ENCODE measurements at places on chromosomes 5 and 9.

GRCh38 chr5:55160493-55161209 lies 680 bp downstream of the GPX8 start:
- DNase-seq = no peak

DNA sequence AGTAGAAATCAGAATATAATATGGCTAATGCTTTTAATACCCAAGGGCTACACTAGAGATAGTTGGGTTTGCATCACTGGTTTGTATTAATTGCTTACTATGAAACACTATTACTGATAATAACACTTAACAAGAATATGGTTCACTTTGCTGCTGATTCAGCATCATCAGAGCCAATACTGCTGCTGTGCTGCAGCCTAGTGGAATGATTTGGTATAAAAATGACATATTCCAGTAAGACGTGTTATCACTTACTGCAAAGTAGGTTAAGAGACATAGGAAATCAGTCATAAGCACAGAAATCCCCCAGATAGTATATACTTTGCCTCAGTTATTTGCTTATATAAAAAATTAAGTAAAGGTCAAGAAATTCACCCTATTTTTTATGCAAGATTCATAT lies 2.8 kb downstream of the CDH10 start:
- no peak for DNase-seq

GRCh38 chr5:74384851-74385250 lies 255.7 kb downstream of the ENC1 start:
- DNase-seq = no peak

GRCh38 chr5:57327561-57328367 lies 153.9 kb downstream of the GPBP1 start:
- no peak for DNase-seq

DNA sequence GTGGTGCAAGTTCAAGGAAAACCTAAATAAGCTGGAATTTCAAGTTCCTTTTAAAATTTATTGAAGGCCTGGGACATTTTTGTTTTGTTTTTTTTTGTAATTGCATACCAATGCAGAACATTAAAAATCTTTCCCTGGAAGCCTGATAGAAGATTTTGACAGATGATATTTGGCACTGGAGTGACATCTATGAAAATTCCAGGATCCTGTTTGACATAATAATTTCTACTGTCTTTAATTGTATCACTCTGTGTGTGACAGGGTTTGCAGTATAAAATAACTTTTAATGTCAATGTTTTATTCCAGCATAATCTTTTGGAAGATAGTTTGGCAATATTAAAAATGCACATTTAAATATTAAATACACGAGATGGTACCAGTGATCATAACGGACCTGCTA lies 514.2 kb upstream of the ACO1 start:
- no peak for DNase-seq

- DNase-seq = no peak
Observed at GRCh38 chr5:30505014-30505886, 688.2 kb upstream of the CDH6 start.

- no peak for DNase-seq
Observed at GRCh38 chr9:110886832-110887231, 151.4 kb downstream of the LPAR1 start.

- DNase-seq = no peak
Observed at GRCh38 chr5:76269259-76269931, 133.7 kb upstream of the IQGAP2 start.

GRCh38 chr5:153659039-153659736 lies 168.7 kb downstream of the GRIA1 start:
- DNase-seq = no peak

DNA sequence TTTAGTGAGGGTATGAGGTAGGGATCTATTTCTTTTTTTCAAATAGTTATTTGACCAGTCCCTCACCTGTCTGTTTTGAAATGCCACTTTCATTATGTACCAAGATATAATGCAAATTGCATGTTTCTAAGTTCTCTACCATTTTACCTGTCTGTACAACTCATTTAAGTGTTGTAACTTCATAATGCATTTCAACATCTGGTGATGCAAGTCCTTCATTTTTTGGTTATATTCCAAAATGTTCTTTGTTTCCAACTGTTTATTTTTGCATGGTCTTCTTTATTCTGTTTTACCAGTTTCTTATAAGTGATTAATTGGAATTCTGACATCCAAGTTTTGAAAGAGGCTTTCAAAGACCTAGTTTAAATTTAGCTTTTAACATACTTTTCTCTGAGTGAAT lies 26.8 kb downstream of the TDRD7 start:
- DNase-seq = no peak

DNA sequence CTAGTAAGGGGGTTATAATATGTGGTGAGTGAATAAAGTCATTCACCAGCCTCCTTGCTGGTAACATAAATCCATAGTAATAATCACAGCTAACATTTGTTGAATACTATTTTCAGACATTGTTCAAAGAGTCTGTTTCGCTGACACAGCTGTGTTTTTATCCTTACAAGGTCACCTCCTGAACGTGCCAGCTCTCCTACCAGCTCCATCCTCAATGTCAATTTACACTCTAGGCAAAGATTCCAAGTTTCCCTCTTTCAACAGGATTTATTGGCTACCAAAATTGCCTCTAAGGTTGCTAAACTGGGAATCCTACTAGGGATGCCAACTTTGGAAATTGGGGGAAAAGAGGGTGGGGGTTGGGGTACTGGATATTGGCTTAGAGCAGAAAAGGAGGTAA lies 30.7 kb upstream of the SMC5 start:
- no peak for DNase-seq

- DNase-seq = no peak
Observed at GRCh38 chr5:169127431-169127830, 173.5 kb downstream of the SLIT3 start.

GRCh38 chr5:175377816-175378215 lies 66.2 kb downstream of the DRD1 start:
- no peak for DNase-seq

DNA sequence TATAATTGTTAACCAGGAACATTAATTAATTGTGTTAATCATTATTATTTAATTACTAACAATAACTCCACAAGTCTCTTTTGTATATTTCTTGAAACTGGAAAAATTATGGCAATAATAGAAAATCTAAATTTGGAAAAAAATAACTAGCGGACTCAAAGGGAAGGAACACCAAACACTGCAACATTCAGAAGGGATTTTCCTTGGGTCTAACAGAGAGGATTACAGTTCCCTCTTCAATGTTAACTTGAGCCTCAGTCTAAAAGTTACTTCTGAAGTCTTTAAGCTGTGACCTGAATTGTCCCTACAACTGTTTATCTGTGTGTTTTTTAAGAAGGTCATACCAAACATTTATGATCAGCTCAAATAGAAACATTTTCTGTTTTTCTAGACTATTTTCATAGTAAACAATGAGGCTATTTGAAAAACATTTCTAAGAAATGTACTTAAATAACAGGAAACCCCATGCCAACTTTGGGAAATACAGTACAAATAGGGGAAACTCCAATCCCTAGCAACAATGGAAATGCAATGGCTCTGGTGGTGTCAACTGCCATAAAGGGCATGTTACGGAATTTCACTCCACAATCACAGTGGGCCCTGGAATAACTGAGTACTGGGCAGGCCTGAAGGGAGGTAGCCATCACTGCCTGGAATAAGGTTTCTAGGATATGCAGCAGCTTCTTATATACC lies 61.2 kb downstream of the MCTP1 start:
- DNase-seq = no peak

DNA sequence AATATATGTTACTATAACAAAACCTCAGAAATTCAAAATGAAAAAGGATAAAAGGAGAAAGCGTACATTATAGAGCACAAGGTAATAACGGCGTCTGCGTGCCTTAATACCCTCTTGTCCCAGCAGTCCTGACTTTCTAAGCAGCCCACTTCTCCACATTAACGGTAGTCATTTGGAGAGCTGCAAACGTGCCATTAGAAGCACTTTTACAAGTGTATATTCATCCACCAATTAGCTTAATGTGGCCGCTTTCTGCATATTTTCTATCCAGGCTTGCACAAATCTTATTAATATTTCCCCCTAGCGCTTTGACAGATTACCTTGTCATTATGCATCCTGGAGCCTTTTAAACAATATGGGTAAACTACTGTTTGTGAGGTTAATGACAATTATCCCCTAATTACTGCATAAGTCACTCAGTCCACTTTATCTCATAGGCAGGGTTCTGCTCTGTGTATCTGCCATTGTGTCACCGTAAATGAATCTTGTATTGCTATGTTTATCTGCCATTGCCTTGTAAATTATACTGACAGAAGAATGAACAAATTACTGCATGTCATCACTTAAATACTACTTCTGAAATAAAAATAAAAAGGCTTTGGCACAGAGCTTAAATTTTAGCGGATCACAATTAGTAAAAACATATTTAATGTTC lies 421.3 kb downstream of the BNC2 start:
- no peak for DNase-seq

DNA sequence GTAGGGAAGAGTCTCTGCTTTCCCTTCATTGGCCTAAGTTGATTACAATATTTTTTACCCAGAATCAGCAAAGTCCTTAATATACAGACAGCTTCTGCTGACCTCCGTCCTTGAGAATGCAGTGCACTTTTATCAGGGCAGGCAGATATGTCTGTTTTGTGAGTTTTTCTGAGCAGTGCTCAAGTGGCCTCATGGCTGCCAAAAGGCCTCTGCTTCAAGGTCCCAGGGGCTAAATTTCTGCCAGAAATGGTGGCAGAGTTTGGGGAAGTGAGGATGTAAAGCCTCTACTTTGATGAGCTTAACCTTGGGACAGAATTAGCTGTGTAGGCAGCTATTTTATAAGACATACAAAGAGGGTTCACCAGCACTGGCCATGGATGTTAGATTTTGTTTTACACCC lies 275.8 kb downstream of the ADAMTSL1 start:
- no peak for DNase-seq

- no peak for DNase-seq
Observed at GRCh38 chr9:124879226-124879625, 17.3 kb downstream of the ARPC5L start.

GRCh38 chr9:37911271-37911681 lies 7.3 kb upstream of the SLC25A51 start:
- DNase-seq = no peak

- DNase-seq = no peak
Observed at GRCh38 chr5:22850981-22851380, 2.2 kb downstream of the CDH12 start.

DNA sequence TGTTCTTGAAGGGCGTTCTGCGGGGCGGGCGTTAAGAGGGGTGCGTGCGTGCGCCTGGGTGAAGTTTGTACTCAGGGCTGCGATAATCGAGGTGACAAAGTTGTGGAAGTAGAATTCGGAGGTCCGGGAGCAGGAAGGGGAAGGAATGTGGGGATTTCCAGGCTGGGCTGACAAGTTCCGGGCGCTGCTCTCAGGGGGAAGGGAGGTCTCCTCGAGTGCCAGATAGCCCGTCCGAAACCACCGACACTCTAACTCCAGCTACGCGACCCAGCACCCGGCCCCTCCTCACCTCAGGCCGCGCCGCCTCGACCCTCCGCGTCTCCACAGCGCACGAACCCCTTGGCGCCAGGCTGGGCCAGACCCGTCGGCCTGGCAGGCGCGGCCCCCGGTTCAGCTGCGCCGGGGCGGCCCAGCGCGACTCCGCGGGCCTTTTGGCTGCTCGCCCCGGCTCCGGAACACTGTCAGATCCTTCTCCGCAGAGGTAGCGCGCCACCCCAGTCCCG lies at the start of gene IL6ST:
IL6ST (minus strand) TSS at position 469 of the 503 bp plus-strand sequence. CDS start 18,685 bp downstream, outside the sequence.
- DNase-seq = no peak

- no peak for DNase-seq
Observed at GRCh38 chr5:131685516-131686171, 50.6 kb upstream of the RAPGEF6 start.

DNA sequence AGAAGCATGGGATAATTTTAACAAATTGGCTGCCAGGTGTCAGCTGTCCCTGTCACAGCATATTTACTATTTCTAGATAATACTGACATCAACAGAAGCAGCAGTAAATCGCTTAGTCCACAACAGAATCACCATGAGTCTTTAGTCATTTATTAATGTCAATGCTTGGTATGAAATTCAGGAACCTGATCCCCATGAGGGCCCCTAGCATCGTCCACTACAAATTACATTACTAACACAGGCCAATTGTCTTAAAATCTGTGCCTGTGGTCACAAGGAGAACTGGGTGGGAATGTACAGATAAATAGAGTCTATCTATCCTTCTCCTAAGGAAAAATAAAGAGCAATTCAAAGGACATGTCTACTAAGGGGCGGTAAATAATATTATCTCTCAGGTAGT lies 76.1 kb downstream of the TSSK1B start:
- DNase-seq = no peak

DNA sequence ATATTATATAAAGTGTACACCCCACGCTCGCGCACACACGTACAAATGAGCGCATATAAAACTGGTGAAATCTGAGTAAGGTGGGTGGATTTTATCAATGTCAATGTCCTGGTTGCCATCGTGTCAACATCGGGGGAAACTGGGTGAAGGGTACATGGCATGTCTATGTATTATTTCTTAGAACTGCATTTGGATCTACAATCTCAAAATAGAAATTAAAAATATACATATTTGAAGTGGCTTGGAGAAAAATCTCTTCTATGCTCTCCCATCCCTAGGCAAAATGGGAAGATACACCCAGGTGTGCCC lies 763 bp upstream of the WHRN start:
- no peak for DNase-seq

Measured in activated B cell treated with CpG ODN at 0.5 μM for 24 hours (primary cell).